ENCODE measurements at places on chromosomes 2 and 18.

DNA sequence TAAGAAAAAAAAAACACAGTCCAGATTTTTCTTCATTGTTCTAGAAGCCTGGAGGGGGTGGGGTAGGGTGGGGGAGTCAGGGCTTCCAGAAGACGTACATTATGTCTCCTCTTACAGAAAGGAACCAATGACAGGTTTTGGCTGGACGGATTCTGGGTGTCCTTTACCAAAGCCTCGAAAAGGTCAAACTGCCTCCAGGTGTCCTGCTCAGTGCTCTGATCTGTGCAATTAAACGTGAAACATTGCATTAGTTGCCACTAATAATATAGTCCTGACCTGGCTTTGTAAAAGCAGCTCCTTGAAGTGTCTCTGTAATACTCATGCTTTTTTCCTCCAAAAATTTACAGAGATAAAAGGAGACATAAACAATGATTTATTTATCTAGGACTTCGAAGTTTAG is 11.1 kb upstream of the MTA3 start:
- DNase-seq = no peak

GRCh38 chr18:46110406-46110805 is 6.2 kb downstream of the HAUS1 start:
- no peak for DNase-seq

DNA sequence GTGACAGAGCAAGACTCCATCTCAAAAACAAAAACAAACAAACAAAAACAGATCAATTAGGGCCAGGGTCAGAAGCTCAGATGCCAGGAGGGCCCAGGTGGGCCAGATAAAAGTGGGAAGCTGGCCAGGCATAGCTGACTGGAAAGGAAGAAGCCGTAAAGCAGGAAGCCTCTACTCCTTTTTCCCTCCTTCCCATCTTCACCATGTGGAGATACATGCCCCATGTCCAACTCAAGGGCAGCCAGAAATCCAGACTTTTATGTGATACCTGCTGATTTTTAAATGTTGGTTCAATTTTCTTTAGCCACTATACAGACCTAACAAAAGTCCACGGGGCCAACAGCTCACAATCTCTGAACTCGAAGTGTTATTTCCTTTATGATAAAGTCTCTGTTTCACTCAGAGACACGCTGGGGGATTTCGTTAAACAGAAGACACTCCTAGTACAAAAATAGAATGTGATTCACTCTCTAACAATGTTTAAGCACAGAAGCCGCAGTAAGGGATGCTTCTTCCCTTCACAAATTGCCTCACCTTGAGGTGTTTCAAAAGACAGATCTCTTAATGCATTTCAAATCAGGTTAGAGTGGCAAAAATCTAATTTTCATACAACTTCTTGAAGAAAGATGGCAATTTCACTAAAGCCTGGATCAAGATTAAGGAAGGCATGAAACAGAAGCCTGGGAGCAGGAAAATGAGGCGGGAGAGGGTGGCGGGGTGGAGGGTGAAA is 14.0 kb downstream of the TMEM247 start:
- DNase-seq = no peak

GRCh38 chr18:61917818-61918217 is 25.0 kb upstream of the RNF152 start:
- no peak for DNase-seq

- no peak for DNase-seq
Measured at GRCh38 chr2:233449081-233449901, 95.0 kb downstream of the DGKD start.

DNA sequence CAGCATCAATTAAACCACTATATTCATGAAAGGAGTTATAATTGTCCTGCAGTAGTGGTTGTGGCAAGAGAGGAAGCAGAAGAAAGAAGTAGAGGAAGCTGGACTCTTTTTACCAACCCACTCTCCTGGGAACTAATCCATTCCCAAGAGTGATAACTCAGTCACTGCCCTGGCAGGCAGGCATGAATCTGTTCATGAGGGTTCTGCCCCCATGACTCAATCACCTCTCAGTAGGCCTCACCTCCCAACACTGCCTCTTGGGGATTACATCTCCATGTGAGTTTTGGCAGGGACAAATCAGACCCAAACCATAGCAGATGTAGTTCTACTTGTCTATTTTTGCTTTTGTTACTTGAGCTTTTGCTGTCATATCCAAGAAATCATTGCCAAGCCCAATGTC is 232.7 kb upstream of the MAP2 start:
- no peak for DNase-seq

GRCh38 chr2:207238831-207239701 is 73.3 kb upstream of the KLF7 start:
- no peak for DNase-seq

DNA sequence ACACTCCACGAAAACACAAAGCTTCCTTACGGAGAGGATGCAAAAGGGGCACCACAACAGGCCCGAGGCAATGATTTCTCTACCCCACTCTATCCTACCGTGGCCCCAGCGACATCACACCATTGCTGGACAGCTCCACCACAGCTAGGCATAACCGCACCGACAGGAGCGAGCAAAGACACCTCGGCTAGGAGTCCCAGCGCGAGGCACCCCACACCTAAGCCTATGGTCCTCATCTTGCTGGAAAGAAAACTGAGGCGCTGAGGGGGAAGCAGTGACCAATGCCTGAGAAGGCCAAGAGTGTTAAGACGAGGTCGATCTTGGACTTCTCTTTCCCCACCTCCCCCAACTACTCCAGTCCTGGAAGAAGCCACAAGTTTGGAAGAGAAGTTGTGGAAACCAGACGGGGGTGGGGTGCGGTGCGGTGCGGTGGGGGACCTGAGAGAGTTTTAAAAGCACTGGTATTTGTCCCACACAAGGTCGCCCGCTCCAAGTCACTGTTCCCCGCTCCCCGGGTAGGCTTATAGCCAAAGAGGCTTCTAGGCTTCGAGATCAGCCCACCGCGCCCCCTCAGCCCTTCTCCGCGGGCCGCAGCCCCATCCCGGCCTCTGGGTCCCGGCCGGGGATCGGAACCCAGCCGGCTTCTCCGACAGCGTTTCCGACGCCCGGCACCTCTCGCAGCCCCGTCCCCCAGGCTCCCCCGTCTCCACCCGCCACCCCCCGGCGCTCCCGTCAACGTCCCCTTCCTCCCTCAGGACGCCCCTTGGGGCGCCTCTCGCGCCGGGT is 766 bp downstream of the PDE6D start:
- no peak for DNase-seq

DNA sequence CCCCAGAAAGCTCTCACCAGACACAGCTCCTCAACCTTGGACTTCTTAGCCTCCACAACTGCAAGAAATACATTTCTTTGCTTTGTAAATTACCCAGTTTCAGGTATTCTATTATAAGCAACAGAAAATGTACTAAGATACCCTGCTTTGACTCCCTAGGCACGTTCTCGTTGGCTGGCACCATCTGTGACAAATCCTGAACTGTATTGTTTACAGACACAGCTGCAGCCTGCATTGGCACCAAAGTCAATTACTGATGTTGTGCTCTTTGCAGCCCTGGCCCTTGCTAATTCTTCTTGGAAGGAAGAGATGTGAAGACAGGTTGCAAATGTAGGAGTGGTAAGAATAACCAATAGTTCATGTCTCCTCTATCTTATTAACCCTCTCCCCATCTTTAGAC is 72.7 kb upstream of the FAM136A start:
- DNase-seq = no peak

DNA sequence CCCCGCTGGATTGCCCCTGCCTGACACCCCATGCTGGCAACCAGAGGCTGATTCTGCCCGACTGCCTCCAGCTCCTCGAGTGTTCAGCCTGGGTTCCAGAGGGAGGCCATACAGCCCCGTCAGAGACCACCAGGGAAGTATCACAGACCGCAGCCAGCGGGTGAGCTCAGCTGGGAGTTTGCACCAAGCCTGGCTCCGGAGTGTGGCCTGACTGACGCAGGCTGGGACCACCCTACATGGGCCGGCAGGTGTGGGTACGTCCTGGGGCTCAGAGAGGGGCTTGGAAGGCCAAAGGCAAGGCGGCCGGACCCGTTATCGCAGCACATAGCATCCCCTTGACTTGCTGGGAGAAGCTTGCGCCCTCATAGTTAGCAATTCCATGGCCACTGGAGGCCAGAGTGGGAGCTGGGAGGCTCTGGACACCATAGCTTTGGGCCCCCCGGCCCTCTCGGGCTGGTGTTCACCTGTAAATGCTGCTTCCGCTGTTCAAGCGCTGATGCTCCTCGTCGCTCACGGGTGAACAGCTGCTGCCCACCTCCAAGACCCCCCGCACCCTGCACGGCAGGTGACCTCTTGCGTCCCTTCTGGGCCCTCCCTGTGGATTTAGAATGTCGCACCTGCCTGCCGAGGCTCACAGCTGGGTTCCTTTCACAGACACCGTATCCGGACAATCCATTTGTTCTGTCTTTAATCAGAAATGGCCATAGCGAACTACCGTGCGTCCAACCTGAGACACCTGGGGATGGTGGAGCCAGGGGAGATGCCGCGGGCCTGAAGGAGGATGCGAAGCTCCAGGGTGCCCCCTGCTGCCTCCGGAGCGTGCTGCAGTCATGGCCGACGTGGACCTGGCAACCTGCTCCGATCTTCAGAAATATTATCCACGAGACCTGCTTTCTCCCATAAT is 31.2 kb upstream of the SLC66A3 start:
- peak; percentile 66 for DNase-seq

- DNase-seq = no peak
Measured at GRCh38 chr18:79058007-79058406, 11.2 kb upstream of the ATP9B start.

- no peak for DNase-seq
Measured at GRCh38 chr2:26793518-26793917, 7.7 kb downstream of the CENPA start.

DNA sequence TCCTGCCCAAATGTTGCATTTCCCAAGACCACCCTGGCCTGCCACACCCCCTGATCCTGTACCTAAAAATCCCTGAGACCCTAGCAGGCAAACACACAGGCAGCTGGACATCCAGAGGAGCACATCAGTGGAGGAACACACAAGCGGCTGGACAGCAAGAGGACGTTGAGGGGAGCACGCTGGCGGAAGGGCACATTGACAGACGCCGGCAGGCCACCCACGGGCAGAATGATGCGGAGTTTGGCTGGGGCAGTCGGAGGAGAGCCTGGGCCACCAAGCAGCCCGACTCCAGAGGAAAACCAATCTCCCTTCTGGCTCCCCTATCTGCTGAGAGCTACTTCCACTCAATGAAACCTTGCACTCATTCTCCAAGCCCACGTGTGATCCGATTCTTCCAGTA is 47.7 kb downstream of the EMX1 start:
- no peak for DNase-seq

DNA sequence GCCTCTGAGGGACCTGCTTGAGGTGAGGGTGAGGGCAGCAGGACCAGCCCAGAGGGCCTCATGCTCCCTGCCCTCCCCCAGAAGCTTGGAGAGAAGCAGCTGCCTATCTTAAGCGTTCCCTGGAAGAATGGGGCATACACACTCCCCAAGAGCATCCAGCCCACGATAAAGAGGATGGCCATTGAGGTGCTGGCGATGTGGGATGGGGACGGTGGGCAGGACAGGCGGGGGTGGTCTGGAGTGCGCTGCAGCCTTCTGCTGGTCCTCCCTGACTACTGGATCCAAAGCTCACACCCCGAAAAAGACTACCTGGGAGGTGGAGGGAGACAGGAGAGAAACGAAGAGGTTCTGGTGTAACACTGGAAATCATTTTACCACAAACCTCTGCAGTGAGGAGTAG is 45.6 kb downstream of the LMAN2L start:
- no peak for DNase-seq

DNA sequence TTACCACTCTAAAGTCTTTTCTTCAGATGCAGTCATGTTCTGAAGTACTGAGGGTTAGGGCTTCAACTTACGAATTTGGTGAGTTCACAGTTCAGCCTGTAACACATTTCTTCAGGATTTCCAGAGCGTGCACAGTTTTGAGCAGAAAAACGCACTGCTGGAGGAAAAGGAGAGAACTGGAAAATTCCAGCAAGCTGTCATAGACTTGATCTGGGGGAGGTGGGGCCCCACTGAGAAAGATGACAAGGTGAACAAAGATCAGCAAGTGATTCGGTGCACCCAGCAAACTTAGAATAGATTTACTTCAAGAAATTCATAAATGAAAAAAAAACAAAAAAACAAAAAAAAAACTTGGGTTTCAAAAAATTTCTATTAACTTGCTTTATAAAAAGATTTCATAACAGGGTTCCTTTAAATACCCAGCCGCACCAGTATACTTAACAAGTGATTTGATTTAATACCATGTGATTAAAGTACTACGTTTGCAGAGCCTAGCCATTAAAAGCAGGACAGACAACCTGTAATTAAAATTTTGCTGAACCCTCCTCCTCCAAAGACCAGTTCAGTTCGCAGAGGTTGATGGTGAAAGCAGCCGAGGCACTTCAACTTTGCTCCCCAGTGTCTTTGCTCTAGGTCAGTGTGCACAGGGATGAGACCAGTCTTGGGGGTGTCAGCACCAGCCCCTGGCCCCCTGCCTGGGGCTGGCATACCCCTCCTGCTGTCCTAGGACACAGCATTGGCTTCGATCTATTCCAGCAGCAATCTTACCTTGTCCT is 30.5 kb downstream of the CTIF start:
- no peak for DNase-seq

DNA sequence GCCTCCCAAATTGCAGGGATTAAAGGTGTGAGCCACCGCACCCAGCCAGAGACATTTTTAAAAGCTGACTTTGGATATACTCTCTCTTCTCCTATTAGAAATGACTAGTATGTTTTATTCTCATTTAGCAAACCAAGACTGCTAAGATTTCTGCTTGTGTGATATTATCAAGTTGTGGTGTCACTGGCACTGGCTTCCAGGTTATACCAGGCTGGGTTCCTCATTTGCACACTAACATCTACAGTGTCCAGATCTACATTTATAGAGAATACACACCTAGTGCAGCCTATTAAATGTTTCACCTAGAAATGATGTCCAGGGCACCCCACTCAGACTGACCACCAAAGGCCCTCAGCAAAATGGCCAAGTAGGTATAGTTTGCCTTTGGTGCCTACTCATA is 265.3 kb upstream of the STON1 start:
- DNase-seq = no peak

Measured in NCI-H2029 treated with DMSO at 0.1 percent for 48 hours (cell line).